Keratinocyte (primary cell): ENCODE measurements at places on chromosomes 5 and 9.

- no peak for DNase-seq
Measured at GRCh38 chr9:123081824-123082223, 48.4 kb downstream of the GPR21 start.

- no peak for DNase-seq
Measured at GRCh38 chr9:105296445-105296844, 52.0 kb downstream of the SLC44A1 start.

GRCh38 chr5:58544195-58544594, 38.7 kb upstream of the RAB3C start:
- no peak for DNase-seq

DNA sequence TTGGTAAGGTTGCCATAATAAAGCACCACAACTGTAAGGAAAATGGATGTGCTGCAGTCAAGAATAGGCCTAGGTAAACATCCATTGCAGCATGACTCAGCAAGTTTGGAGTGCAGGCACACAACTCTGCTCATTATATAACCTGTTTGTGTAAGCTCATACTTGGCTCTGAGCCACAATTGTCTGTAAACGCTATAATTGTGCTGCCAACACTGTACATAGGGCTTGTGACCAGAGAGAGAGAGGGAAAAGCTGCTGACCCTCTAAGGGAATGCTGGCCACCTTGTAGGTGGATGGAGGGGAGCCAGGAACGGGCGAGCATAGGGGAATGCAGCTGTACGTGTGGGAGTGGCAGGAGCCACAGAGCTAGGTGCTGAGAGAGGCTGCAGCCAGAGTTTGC, 2186.5 kb upstream of the ACO1 start:
- no peak for DNase-seq

GRCh38 chr5:119288379-119289033, 67.3 kb upstream of the TNFAIP8 start:
- DNase-seq: no peak

DNA sequence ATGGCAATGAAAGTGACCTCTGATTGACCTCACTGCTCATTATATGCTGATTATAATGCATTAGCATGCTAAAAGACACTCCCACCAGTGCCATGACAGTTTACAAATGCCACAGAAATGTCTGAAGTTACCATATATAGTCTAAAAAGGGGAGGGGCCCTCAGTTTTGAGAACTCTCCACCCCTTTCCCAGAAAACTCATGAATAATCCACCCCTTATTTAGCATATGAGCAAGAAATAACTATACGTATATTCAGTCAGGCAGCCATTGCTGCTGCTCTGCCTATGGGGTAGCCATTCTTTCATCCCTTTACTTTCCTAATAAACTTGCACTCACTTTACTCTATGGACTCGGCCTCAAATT, 163.1 kb downstream of the ESM1 start:
- DNase-seq: no peak
